Type B pancreatic cell (in vitro differentiated cells): ENCODE measurements at places on chromosomes 12 and 14.

GRCh38 chr12:26845057-26845666, 12.2 kb upstream of the ITPR2 start:
- DNase-seq, result no peak

GRCh38 chr14:89123215-89123614, 293.8 kb downstream of the FOXN3 start:
- no peak for DNase-seq

DNA sequence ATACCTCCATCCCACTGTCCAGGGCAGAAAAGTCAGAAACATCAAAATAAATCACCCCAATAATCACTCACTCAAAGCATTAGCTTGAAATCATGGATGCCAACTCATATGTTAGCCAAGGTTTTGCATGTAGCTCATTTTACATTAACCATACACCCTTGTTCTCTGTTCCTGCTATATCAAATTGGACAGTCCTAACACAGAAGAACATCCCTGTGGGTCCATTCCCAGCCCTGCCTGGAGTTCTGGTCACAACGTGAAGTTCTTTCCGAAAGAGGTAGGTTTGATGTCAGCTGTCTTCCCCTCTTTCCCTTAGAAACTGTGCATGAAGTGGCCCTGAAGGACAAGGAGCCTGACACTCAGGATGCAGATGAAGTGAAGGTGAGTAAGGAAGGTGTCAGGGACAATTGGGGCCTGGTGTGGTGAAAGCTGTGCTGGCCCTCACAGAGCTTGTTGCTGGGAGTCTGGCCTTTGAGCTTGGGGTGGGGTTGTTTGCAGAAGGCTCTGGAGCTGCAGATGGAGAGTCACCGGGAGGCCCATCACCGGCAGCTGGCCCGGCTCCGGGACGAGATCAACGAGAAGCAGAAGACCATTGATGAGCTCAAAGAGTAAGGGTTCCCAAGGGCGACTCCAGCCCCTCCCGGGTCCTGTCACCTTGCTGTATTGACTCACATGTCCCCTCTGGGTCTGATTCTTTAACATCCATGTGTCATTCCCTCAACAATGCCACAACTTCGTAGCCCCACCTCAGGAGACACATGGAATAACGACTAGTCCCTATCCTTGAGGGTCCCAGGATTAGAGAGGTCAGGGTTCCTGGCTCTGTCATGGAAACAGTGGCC, 15.0 kb upstream of the PIP4K2C start:
- no peak for DNase-seq

GRCh38 chr12:72547573-72547972, 275.4 kb downstream of the TRHDE start:
- DNase-seq, result no peak
